Fibroblast of skin of scalp (primary cell): ENCODE measurements at places on chromosomes 4 and X.

DNA sequence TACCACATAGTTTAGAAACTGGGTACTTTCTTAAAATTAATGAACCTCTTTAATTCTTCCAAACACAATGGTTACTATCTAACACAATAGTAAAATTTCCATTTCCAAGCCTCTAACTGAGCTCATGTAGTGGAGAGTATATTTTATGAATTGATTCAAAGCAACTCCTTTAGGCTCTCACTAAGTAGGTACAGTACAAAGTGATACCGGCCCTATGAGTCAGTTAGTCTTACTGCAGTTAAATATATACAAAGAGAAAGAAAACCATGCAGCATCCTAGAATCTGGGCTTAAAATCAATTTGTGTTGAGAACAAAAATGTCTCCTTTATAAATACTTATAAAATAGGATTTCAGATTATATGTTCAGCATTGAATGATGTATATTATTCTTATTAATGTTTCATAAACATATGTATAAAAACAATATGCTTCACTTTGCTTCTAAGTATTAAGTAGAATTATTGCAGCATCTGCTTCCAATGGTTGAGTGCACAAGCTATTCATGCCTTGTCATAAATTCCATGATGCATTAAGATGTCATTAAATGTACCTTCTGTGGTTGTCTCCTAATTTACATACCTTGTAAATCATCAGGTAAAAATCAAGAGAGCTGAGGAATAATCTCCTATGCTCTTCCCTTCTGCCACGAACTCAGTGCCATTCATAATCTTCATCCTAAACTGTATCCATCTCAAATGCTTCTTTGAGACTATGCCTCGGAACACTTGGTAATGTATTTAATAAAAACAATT, 1037.8 kb downstream of the STPG2 start:
- DNase-seq, result no peak

- DNase-seq, result no peak
Measured at GRCh38 chrX:13175056-13175455, 130.6 kb upstream of the FAM9C start.

DNA sequence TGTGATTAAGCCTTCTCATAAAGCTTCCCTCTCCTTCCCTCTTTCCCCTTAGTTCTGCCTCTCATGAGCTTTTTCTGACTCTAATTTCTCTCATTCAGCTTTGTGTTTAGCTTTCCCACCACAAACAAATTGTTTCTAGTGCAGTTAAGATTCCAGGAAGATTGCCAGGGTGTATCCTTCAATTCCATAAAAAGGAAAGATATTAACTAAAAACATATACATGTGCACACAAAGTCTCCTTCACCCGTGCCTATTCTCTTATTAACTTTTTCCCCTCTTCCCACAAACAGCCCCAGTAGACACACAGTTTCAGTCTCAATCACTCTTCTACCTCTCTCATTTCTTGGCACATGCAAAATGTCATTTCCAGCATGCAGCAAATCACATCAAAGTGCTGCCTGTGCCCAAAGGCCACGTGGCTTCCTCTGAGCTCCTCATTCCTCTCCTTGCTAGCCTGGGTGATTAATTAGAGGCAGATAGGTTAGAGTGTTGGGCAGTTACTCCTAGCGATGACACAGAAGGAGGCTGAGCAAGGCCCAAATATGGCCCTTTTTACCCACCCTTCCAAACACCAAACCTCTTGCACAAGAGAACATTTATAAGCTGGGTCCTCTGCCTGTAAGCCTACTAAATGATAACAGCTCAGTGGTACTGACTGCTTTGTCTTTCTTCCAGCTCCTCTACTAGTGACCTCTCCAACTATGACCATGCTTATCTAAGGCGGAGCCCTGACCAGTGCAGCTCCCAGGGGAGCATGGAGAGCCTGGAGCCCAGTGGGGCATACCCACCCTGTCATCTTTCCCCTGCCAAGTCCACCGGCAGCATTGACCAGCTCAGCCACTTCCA, 159.6 kb downstream of the SOWAHB start:
- DNase-seq, result peak; percentile 96

DNA sequence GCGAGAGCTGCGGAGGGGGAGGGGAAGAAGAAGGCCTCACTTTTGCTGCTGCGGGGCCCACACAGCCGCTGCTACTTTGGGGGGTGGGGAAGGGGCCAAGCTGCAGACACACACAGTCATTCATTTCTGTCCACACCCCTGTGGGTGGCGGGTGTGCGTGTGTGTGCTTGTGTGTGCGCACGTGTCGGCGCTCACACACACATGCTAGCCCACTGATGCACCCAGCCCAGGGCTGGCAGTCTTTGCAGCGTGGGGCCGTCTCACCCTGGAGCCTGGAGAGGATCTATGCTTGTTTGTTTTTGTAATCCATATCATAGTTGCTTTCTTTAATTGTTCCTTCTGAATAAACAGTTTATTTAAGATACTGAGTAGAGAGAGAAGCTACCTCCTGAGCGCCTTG, 4.0 kb downstream of the DUSP9 start:
- no peak for DNase-seq

DNA sequence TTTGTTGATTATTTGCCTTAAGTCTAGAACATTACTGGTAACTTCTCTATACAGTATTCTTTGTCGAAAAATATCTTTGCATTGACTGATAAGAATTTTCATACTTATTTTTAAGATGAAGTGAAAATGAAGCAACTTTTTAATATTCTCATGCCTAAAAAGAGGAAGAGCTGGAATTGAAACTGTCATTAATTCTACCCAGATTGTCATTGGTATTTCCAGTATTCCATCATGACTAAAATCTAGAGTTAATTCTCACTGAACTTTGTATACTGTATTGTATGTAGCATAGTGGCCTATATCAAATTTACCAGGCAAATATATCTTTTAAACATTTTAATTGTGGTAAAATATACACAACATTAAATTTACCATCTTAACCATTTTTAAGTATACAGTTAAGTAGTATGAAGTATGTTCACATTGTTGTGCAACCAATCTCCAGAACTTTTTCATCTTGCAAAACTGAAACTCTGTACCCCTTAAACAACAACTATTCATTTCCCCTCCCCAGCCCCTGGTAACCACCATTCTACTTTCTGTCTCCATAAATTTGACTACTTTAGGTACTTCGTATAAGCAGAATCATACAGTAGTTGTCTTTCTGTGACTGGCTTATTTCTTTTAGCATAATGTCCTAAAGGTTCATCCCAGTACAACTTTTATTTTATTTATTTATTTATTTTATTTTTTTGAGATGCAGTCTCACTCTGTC, 24.3 kb upstream of the ZNF41 start:
- no peak for DNase-seq

DNA sequence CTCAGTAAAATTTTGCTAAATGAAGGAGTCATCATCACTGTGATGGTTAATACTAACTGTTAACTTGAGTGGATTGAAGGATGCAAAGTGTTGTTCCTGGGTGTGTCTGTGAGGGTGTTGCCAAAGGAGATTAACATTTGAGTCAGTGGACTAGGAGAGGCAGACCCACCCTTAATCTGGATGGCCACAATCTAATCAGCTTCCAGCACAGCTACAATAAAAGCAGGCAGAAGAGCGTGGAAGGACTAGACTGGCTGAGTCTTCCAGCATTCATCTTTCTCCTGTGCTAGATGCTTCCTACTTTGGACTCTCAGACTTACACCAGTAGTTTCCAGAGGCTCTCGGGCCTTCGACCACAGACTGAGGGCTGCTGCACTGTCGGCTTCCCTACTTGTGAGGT, 21.3 kb upstream of the WDR44 start:
- no peak for DNase-seq

DNA sequence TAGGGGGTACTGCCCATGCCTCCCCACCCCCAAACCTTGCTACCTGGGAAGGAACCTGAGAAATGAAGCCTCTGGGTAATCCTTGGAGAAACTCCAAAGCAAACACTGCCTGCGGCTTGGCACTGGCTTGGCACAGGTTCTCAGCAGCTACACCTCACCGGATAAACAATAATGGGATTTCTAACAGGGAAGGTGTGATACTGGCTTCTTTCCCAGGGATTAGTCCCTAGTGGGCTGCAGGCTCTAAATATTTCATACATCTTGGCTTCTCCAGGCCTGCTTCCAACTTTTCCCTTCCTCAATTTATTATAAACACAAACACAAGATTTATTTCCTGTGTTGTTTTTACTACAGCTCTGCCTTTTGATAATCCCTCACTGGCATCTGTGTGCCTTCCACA, 12.5 kb downstream of the SEC24D start:
- no peak for DNase-seq

DNA sequence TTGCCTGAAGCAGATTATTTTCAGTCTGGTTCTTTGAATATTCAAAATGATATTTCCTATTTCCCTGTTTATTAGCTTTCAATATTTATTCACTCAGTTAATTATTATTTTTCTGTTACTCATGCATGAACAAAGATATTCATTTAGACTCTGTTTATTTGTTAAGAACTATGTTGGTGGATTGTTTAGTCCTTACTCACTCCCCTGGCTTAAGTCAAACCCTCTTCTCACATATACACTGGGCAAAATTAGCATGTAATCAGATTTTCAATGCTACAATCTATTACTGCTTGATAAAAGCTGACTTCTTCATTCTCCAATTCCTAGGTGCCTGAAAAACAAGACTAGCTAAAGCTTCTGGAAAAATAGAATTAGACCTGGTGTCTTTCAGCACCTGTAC, 335.8 kb downstream of the FAT4 start:
- DNase-seq, result no peak

DNA sequence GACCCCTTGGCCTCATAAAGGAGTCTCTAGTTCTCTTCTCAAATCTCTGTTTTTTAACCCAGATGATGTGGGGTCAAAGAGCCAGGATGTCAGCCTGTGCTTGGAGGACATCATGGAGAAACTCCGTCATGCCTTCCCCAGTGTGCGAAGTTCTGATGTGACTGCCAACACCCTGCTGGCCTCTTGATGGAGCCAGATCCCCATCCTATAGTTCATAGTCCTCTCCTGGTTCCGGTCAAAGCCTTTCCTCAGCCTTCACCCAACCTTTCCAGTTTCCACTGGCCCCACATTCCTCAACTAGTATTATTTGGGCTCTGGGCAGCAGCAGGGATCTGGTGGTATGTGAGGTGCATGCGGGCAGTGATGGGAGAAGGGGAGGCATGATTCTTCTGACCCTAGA, 30.7 kb downstream of the TAF7L start:
- no peak for DNase-seq

GRCh38 chr4:169183581-169183980, 87.2 kb downstream of the SH3RF1 start:
- DNase-seq, result no peak

DNA sequence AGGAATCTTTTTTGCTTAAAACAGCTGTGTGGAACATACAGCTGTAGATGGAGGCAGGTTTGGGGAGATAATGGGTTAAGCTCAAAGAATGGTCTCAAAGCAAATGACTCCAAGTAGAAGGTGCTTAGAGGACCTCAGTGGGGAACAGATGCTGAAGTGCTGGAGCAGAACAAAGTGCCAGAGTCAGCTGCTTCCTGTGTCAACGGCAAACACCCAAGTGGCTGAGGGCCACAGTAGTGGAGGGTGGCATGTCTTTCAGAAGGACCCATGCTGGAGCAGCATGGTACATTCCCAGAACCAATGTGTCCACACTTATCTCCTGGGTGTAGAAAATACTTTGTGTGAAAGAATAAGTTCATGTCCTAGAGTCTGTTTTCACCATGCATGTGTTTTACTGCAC, 197.5 kb downstream of the CCNG2 start:
- DNase-seq, result no peak

- DNase-seq, result no peak
Measured at GRCh38 chr4:38094419-38094818, 134.2 kb downstream of the PTTG2 start.

GRCh38 chr4:173802662-173803022, 272.6 kb upstream of the HAND2 start:
- no peak for DNase-seq

DNA sequence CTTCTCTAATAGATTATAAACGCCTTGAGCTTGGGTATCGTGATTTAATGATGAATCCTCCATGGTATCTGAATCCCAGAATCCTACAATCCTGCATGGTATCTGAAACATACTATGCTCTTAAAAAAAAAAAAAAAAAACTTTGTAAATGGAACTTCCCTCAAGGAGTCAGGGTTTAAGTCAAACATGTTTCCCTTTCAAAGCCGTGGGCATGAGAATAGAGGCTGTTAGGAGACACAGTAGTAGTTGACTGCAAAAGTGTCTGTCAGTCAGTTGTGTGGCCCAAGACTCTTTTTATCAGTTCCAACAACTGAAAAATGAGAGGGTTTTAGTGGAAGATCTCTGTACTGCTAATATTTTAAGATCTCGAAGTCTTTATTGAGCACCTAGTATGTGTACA, 2.4 kb upstream of the HS3ST1 start:
- no peak for DNase-seq

DNA sequence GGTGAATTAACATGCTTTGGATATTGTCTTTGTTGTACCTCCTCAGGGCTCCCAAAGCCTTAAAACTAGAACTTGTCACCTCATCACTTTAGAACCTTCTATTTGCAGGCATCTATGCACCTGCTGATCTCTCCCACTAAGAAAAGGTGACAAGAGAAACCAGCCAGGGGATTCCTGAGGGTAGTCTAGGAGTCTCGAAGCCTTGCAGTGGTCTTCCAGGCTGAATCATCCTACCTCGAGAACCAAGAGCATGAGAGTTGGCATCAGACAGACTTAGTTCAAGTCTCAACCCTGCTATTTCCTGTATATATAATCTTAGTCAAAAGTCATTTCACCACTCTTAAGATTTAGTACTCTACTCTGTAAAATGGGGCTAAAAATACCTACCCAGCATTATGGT, 29.6 kb downstream of the RTL5 start:
- DNase-seq, result no peak
